ENCODE measurements at places on chromosomes 11 and 22.

DNA sequence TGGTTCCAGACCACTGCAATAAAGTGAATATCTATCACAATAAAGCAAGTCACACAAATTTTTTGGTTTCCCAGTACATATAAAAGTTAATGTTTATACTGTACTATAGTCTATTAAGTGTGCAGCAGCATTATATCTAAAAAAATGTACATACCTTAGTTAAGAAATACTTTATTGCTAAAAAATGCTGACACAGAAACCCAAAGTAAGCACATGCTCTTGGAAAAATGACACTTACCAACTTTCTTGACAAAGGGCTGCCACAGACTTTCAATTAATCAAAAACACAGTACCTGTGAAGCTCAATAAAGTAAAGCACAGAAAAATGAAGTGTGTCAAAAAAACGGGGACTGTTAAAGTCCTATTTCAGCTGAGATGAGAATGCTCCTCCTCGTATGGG is 16.9 kb downstream of the CABIN1 start:
- DNase-seq, result no peak

DNA sequence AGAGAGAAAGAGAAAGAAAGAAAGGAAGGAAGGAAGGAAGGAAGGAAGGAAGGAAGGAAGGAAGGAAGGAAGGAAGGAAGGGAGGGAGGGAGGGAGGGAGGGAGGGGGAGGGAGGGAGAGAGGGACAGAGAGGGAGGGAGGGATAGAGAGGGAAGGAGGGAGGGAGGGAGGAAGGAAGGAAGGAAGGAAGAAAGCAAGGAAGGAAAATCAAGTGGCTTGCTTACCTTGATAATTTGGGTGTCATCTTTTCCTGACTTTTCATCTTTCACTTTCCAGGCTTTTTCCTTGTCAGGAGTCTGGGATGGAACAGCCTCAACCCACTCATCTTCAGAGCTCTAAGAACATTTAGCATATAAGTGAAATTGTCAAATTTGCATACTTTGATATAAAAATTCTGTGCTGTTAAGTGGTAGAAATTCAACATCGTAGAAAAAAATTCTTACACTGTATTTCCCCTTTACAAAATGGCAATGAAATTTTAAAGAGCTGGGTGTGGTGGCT is 14.9 kb downstream of the CWF19L2 start:
- no peak for DNase-seq

DNA sequence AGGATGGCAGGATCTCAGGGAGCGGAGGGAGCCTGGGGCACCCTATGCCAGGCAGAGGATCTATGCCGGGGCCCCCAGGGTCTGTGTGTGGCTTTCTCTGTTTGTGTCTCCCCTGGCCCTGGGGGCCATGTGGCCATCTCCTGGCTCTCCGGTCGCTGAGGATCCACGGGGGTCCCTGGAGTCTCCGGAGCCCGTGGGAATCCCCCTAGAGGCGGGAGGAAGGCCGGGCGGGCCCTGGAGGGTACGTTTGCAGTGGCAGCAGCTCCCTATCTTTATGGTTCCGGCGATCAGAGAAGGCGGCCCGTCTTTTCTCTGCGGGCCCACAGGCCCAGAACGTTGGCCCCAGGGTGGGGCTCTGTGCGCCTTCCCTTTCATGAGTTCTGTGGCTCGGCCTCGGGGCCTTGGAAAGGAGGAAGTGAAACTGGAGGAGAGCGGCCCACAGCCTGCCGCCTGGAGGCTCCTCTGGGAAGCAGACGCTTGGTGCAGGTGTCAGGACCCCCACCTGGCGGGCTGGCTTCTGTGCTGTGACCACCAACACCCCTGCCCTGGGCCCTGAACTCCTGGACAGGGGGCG is 82.1 kb downstream of the KCNQ1 start:
- no peak for DNase-seq

DNA sequence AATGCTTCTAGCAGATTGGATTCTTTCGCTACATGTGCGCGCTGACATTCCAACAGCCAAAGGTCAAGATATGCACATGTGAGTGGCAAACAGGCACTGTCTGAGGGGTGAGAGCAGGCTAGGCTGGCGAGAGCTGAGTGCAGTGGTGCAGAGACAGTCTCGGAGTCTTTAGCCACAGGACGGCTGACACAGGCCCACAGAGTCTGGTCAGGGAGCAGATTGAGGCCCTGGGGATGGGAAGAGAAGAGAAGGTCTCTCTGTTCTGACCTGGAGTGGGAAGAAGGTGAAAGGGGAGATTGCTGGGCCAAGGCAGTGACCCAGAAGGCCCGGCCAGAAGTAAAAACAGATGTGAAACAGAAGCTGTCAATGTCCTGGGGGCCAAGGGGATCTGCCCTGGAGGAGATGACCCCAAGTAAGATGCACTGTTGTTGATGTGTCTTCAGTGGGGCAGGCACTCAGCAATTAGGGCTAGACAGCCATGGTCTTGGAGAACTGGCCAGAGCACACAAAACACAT is 197.8 kb downstream of the ETS1 start:
- no peak for DNase-seq

DNA sequence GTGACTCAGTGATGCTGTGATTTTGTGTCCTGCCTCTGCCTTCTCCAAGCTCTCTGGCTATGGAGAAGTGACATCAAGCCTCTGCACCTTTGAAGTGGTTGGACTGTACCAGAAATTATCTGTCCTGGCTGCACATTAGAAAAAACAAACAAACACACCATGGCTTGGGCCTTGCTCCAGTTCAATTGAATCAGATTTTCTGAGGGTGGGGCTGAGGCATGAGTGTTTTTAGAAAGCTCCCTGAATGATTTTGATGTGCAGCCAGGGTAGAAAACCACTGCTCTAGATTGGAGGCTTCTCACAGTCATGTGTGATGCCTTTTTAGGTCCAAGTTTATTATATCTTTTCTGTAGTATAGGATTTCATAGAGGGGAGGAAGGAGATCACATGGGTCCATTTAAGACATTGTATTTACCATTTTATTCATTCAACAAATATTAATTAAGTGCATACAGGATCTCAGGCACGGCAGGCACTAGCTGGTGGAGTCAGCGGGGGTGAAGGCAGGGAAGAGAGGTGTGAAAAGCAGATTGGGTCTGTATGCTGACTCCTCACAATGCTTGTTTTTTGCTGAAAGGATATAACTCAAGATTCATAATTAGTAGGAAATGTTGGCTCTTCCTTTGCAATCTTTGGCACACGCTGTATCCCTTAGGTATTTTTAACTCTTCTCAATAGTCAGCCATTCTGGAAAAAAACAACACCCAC is 7.1 kb upstream of the VSTM5 start:
- DNase-seq, result no peak

DNA sequence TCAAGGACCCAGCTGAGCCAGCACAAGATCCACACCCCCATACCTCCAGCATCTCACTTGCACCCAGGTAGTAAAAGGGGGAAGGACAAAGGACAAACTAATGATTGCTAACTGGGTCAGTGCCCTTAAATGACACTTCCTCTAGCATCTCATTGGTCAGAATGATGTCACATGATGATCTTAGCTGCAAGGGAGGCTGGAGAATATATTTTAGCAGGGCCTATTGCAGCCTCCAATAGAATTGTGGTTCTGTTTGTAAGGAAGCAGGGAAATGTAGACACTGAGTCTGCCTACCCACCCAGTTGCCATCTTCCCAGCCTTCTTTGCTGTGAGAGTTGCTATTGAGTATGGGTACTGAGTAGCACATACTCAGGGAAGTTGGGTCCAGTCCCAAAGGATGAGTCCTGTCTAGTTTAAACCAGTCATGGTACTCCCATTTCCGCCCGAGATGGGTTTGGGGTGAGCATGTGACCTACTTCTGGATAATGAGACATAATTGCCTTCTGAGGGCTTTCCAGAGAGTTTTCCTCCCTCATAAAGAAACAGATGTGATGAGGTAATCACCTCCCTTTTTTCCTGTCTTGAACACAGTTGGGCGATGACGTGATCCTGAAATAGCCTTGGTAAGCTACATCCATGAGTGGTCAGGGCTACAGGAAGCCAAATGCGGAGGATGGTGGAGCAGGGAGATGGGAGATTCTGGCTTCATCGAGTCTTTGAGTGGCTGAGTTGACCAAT is 5.5 kb upstream of the DNAL4 start:
- no peak for DNase-seq

DNA sequence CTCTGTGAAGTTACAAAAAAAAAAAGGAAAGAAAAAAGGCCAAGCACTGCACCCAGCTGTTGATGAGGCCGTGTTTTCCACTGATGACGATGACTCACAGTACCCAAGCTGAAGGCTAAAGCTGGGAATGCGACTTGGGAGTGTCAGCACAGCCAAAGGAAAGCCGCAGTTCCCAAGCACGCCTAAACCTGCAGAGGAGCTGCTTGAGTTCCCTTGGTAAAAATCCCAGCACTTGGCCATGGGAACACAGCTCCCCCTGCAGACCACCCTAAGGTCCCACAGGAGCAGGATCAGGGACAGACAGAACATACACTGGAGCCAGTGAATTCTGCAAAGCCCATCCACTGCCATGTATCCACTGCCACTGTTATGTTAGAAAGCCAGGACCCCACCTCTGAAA is 39.9 kb downstream of the SERGEF start:
- DNase-seq, result no peak

DNA sequence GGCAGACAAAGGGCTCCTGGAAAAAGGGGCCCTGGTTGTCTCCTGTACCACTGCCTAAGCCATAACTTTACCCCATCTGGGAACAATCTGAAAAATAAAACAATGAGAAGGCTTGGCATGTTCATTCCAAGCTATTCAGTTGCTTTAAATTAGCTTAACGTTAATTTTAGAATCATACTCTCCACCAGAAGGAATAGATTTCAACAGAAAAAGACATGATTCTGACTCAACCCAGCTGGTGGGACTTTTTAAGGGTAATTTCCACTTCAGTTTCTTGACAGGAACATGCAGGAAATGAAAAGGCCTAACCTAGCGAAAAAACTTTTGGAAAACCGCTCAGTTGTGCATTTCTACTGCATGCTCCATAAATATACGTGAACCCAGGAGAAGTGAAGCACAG is 7.9 kb downstream of the SF3A1 start:
- DNase-seq, result no peak

DNA sequence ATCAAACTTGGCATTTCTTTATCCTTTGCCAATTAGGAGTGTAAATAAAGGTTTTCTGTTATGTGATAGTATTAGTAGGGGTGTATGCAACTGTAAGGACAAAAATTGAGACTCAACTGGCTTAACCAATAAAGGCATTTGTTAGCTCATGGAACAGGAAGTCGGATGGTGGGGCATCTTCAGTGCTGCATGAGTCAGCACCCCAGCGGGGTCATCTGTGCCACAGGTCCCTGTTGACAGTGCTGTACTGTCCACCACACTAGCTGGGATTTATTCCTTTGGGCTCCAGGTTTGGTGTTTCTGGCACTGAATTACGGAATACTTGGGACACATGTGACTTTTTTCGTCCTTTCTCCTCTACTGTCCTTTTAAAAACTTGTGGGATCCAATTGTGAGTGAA is 86.0 kb downstream of the PPP6R3 start:
- no peak for DNase-seq

DNA sequence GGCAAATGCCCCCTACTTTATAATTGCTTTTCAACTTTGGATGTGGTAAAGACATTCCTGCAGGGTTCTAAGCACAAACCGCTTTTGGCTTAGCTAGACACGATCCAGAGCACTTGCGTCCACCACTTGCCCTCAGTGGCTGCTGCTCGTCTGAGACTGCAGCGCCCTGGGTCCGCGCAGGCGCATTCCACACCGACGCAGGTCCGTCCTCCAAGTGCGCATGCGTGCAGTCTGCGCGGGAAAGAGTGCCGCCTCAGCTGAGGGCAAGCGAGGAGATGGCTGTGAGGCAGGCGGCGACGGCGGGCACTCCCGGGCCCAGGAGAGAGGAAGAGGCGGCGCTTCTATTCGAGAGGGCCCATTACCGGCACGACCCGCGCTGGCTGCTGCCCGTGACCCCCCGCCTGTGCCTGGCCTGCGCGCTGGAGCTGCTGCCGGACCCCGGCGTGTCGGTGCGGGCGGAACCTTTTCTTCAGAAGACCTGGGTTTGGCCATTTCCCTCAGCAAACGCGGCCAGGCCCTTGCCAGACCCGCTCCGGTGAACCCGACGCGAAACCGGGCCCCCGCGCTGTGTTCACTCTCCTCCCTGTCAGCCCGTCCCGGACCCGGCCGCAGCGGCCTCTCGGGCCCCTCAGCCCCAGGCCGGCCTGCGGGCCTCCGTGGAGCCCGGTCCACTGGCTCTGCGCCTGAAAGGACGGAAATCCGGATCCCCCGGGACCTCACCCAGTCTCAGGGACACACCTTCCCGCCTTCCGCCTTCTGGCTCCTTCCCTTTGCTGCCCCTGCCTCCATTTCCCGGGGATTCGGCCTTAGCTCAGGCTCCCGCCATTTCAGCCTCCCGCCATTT is at the start of gene MEI1:
TSS of gene MEI1 (plus strand) at position 240 of the 844 bp plus-strand sequence. CDS start at position 276, 36 bp downstream.
- DNase-seq, result peak; percentile 83

DNA sequence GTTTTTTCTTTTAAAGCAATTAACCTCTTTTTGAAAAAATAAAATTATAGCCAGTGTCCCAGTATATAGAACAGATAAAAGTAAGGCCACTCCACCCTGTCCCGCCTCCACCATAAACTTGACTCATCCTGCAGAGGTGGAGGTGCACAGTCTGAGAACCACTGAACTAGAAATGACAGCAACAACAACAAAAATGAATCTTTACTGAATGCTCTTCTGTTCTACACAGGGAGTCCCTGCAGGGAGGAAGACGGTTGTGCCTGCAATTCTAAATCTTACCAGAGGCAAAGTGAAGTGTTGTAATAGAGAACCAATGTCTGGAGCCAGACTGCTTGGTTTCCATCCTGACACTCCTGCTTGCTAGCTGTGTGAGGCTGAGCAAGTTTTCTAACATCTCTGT is 162.3 kb downstream of the FBXO7 start:
- DNase-seq, result no peak

GRCh38 chr11:110795112-110795624 is 82.9 kb upstream of the ARHGAP20 start:
- no peak for DNase-seq

DNA sequence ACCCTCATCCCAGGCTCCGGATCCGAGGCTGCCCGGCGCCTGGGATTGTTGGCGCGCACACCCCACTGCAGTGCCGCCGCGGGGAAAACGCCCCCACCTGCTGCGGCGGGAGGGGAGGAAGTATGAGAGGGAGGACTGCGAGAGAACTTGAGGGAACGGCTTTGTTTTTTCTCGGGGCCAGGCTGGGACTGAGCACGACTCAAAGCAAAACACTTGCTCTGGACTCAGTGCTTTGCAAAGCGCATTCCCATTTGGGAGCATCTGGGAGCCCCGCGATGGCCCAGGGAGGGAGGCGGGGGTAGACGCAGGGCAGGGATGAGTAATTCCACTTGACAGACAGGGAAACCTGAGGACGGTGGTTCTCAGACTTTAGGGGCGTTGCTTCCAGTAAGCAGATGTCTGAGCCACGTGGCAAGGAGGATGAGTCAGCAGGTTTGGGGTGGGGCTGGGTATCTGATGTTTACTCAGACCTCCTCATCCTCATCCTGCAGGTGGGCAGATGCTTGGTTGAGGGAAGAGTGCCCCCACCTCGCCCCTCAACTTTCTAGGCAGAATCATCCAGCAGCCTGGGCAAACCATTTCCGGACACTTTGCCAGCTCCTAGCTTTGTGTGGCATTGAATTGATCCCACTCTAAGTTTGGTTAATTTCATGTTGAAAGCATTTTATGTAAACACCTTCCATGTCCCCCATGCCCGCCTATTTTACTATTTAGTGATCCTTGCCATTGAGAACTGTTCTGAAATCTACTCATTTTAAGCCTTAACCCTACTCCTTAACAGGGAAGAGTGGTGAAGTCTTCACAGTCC is 1.5 kb downstream of the MIAT start:
- DNase-seq, result peak; percentile 63
